Activated T-cell treated with anti-CD3 and anti-CD28 coated beads, Interleukin-2, amount 50 U/mL, for 4 hours (primary cell): ENCODE measurements at places on chromosomes 6 and 20.

DNA sequence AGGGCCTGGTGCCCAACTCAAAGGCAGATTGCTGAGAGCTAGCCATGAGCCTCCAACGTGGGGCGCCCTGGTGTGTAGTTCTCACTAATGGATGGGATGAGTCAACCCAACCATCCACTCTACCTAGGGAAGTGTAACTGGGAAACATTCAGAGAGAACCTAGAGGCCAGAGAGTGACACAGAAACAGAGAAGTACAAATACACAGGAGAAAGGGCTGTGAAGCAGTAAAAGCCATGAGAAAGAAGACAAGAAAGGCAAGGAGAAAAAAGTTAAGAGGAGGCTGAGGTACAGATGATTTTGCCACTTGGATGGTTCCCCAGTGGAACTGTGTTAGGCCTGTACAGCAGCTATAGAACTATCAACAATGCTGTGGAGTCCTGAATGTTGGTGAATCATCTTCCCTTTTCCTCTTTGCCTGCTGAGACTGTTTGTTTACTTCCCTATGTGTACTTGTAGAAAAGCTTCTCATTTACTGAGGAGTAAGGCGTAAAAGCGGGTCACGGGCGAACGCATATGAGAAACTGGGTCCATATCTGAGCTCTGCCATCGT, 39.0 kb downstream of the MAN1A1 start:
- no peak for DNase-seq

- no peak for DNase-seq
Observed at GRCh38 chr6:62298745-62299392, 12.8 kb upstream of the KHDRBS2 start.

GRCh38 chr20:53296451-53297153, 297.0 kb downstream of the ZNF217 start:
- DNase-seq, result no peak

- no peak for DNase-seq
Observed at GRCh38 chr6:165321150-165321549, 11.7 kb upstream of the C6orf118 start.

- no peak for DNase-seq
Observed at GRCh38 chr20:17674722-17675518, 7.1 kb downstream of the RRBP1 start.

DNA sequence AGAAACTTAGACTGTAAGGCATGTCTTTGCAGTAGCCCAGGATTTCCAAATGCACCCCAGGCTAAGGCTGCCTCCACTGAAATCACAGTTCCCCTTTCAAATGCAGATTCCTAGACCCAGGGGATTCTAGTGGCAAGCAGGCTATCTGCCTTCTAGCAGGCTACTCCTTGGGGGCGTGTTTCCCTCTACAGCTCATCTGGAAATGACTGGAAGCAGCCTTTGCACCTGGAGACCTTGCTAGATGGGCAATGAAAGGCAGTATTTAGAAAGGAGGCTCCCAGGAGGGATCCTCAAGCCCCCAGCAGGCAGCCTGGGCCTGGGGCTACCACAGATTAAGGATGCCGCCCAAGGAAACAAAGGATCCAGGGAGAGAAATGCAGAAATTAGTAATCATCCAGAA, 26.0 kb upstream of the SYNDIG1 start:
- no peak for DNase-seq

DNA sequence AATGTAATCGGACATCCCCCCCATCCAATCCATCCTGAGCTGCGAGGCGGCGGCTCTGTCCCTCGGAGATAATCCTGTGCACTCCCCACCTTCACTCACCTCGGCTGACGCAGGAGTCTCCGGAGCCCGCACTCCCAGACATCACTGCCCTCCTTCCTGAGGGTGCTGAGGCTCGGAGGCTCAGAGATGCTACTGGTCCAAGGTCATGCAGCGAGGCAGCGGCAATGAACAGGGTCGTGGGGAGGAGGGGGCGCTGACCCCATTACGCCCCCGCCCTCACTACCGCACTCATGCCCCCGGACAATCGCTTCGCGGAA, 485 bp downstream of the ADISSP start:
- DNase-seq, result no peak

DNA sequence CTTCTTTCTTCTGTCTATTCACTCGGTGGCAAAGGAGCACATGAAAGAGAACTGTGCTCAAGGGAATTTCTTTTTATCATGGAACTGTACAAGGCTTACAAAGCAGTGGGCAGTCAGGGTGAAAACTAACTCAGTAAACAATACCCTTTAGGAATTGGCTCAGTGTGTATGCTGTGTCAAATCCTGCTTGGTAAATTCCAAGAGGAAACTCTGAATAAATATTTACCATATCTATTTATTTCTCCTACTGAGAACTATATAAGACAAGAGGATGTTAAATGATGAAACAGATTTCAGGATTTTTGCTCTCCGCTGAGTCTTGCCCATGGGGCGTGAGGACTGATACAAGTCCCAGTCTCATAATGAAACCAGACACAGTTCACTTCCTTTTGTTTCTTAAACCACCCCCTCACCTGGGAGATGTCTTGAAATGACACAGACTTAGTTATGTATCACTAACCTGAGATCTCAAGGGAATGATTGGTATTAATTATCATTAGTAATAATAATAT, 188.8 kb downstream of the BACH2 start:
- DNase-seq, result no peak

GRCh38 chr6:40288919-40289318, 298.2 kb downstream of the LRFN2 start:
- DNase-seq, result no peak

- no peak for DNase-seq
Observed at GRCh38 chr6:104604685-104605084, 255.0 kb downstream of the HACE1 start.

DNA sequence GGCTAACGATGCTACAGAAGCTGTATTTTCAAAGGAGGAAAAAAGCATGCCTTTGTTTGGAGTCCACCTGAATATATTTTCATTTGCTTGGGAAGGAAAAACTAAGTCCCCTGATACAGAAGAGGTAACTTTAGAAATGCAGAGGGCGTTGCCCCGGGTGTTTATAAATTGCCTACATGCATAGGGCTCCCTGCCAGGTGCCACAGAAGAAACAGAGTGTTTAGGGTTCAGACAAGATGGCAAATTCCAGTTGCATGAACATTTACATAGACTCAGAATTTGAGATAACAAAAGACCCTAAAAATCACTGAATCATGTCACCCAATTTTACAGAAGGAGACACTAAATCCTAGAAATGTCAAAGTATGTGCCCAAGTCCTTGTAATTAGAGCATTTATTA, 19.9 kb downstream of the RIN2 start:
- DNase-seq, result no peak

- no peak for DNase-seq
Observed at GRCh38 chr6:43584892-43585570, 9.0 kb downstream of the POLH start.

- no peak for DNase-seq
Observed at GRCh38 chr6:41568202-41568584, 22.0 kb downstream of the FOXP4 start.

DNA sequence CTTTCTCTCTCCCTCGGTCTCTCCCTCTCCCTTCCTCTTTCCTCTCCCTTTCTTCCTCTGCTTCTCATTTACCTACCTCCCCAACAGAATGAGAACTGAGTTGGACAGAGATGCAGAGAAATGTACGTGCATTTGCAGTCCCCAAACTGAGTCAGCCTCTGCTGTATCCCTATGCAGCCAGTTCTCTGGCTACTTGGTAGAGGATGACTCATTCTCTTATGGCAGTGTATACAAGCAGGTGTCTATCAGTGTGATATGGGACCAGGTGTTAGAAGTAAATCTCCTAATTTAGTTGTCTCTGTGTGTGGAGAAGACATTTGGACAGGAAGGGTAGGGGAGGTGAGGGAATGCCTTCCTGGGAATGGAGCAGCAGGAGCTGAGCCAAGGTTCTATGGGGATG, 470.8 kb downstream of the CD109 start:
- no peak for DNase-seq

DNA sequence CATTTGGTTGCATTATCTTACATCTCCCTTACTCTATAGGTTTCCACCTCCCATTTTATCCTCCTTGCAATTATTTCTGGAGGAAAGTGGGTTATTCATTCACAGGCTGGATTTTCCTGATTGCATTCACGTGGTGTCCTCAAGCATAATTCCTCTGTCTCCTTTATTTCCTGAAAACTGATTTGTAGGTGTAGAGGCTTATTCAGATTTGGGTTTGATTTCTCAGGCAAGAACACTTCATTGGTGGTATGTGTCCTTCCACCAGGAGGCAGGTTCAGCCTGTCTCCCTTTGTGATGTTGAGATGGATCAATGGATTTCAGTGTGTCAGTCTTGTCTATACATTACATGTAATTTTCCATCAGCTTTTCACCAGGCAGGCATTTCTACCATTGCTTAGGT, 17.3 kb downstream of the DNPH1 start:
- DNase-seq, result no peak

GRCh38 chr6:51411496-51412125, 592.9 kb downstream of the TFAP2B start:
- no peak for DNase-seq

GRCh38 chr6:79628466-79629288, 2.5 kb upstream of the SH3BGRL2 start:
- no peak for DNase-seq

DNA sequence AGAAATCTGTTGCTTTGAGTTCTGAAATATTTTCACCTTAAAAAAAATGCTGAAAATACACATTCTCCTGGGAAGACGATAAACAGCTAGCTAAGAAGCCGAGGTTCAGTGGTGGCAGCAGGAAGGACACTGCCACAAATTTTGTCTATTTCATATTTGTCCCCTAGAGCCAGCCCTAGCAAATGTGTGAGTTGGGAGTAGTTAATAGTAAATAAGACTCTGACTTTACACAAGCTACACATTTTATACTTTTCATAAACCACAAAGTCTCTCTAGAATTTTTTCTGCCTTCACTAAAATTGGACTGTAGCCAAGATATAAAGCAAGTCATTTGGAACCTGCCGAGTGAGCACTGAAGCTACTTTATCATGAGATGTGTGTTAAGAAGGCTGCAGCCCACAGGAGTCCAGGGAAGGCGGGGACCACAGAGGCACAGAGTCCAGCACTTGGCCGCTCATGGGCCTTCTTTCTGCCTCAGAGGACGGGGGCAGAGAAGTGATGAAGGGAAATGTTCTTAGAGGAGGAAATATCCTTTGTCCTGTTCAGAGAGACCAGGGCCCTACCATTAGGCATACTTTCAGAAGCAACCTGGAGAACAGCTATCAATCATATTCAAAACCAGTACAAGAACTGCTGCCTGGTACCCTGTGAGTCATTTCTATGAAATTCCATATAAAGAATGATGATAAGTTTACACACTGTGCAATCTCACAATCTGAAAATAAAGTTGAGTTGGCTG, 241.7 kb upstream of the TAB2 start:
- DNase-seq, result no peak

- no peak for DNase-seq
Observed at GRCh38 chr6:21648475-21649050, 55.0 kb downstream of the SOX4 start.

DNA sequence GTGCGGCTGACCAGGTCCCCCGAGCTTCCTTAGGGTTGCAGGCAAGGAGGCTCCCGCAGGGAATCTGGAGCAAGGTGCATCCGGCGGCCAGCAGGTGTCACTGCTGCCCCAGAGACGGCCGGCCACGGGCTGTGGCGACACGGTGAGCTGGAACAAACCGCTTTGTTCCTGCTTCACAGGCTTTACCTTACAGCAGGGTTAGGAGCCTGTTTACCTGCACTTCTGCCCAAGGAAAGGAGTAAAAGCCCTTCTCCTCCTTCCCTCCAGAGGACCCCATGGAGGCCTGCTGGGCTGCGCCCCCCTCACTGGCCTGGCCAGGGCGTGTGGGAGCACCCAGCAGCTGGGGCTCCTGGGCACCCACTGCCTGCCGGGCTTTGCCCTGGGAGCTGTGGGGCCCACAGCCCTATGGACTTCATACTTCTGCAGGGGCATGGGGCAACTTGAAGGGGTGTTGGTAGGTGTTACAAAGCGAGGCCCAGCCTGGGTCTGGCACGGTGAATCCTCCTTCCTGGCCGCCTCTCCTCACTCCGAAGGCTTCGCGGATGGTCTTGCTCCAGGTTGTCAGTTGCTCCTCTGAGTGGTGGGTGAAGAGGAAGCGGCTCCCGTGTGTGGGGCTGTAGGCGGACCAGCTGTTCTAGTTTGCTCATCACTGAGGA, 88.4 kb downstream of the CDC5L start:
- DNase-seq, result peak; percentile 57

DNA sequence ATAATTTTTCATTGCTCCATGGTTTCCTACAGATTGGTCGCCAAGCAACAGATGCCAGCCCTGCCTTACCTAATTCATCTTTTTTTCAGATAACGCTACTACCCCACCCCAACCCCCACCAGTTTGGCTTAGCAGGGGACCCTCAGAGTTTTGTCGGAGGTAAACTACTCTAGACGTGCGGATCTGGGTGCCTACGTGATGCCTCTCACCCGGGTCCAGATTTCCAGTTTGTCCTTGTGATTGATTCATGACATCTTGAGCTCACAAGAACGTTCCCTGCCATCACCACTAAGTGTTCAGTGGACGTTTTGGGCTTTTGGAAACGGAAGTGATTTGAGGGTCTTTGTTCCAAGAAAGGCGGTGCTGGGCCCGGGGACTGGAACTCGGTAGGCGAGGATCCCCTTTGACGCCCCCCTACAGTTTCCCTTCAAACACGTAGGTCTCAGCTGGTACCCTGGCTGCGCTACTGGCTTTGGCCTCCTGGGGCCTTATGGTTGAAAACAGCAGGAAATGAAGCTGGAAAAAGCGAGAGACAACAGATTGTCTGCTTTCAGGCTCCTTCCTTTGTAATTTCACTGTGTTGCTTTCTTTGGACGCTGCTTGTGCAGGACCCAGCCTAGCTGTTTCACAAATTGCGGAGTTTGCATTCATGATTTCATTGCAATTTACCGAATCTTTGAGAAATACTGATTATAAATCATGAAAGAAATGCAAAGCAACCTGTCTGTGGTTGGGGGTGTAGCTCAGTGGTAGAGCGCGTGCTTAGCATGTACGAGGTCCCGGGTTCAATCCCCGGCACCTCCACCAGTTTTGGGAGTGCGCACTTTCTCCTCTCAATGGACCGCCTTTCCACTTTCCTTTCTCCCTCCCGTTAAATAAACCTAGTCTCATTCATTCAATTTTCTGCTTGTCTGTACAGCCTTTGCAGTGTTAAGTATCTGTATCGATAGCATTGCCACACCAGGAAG, 81.0 kb downstream of the GPX5 start:
- DNase-seq, result no peak

GRCh38 chr6:35647400-35647799, 41.3 kb downstream of the FKBP5 start:
- no peak for DNase-seq

GRCh38 chr6:26033941-26034354, 53.3 kb upstream of the HFE start:
- DNase-seq, result no peak

GRCh38 chr6:148716811-148717210, 30.0 kb upstream of the UST start:
- no peak for DNase-seq

GRCh38 chr6:10386220-10386619, 28.7 kb downstream of the TFAP2A start:
- no peak for DNase-seq

GRCh38 chr20:53795170-53795569, 201.5 kb upstream of the ZNF217 start:
- DNase-seq, result no peak
